Stimulated activated CD8-positive, alpha-beta memory T cell treated with anti-CD3 and anti-CD28 coated beads, Interleukin-7, amount 100 ng/mL, for 48 hours (primary cell): ENCODE measurements at places on chromosomes 3 and 15.

GRCh38 chr15:31412824-31413223 is 86.2 kb downstream of the KLF13 start:
- no peak for DNase-seq

DNA sequence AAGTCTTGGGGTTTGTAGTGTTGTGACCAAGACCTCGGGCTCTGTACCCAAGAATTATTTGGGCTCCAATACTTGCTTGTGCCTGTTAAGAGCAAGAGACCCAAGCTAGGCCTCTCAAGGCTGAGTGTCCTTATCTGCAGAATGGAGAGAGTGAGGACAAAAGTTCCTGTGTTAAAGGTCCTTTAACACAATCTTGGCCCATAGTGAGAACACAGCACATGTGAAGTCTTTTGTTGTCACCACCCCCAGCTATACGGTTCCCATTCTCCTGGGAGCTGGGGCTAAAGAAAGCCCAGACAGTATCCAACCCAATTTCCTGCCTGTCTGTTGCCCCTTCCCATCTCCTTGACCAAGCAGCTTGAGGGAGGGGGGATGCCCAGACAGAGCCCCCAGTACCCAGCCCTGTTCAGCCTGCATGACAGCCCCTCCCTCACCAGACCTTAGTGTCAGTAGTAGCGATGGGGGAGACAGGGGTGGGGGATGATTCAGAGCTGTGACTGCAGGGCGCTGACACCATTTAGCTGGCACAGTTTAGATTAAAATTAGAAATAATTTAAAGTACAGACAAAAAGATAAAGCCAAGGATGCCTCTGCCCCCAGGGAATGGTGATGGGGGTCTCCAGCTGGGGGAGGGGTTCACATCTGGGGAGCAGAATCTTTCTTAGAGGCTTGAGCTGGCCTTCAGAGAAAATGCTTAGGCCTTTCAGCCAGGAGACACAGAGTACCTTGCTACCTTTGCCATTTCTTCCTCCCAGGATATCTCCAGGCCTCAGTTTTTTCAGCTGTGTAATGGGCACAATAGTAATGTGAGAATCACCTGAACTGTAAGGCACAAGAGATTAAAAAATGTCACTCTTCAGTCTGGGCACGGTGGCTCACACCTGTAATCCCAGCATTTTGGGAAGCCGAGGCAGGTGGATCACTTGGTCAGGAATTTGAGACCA is 2.7 kb downstream of the PRKCD start:
- no peak for DNase-seq

DNA sequence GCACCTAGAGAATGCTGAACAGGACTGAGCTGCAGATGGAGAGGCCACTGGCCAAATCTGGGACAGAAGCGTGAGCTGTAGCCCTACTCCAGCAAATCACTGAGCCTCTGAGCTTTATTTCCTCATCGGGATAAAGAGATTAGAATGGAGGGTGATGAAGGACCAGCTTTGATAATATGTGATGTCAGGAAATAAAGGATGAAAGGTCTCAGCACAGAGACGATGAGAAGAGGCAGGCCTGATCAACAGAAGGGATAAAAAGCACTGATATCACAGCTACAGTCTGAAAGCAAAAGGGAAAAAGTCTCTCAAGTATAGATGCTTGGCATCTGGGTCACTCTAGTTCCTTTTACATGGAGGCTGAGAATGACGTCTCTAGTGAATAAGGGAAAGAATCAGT is 70.0 kb downstream of the DHX30 start:
- DNase-seq = no peak

- no peak for DNase-seq
These were observed 192.5 kb downstream of the SHQ1 start for GRCh38 chr3:72655723-72656122.

DNA sequence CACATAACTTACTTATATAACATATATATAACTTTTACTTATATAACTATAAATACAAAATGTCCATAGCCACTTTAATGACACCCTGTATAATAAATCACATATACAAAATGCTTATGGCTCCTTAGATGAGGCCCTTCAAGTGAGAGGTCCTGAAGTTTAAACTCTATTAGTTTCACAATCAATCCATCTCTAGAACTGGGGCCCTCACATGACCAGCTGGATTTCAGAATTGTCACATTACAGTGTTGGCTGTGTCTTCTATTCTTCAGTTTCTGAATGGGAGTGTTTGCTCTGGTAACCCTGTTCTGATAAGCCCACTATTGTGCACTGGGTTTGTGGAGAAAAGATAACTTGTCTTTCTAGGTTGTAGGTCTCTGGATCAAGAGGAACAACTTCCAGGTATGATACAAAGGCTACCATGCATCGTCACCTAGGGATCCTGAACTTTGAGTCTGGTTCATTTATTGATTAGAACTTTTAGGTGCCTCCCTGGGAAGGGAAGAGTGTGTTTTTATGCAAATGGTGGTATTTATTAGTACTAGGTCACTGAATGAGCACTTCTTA is 107.9 kb downstream of the DNAH12 start:
- DNase-seq = no peak

DNA sequence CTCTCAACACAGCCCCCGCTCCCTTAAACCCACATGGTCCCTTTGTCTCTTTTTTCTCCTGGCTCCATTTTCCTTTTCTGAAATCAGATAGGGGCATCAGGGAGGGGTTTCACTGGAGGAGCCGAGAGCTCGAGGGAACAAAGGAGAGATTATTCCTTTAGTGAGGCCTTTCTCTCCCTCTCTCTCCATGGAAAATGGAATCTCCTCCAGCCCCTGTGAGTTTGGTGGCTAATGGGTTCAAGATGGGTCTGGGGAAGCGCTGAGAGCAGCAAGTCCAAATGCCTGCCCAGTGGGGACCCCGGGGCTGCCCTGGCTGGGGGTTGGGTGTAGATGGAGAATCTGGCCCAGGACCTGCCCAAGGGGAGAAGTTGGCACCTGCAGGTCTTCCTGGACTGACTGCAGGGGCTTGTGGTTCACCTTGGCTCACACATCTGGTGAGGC is 56.8 kb downstream of the ITGA11 start:
- no peak for DNase-seq

DNA sequence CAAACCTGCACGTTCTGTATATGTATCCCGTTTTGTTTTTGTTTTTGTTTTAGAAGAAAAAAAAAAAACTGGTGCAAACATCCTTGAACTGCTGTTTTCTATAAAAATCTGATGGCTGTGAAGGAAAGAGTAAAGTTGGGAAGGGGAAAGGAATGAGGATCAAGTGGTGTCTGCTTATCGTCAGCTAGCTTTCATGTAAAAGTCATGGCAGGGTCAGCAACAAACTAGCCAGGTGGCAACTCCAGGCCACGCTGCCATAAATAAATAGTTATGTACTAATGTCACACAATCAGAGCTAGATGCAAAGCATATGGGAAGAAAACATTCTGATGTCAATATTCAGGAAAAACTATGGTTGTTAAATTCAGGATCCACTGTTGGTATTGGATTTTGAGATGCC is 2.3 kb upstream of the CDIN1 start:
- no peak for DNase-seq

DNA sequence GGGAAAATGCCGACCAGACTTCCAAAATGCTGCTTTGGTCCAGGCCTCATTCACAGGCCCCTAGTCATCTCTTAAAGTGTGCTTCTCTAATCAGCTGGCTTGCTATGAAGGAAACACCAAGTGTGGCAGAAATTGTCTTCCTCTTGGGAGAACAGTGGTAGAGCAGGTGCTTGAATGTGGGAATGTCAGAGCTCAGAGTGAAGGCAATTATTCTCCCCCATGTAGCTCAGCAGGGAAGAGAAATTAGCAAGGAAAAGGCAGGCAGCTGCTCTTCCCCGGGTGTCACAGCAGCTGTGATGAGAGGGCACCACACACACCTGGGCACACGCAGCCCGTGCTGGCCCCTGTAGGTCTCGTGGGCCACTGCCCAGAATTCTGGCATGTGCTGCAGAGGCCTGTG is 358.5 kb downstream of the WDR72 start:
- DNase-seq = no peak

- DNase-seq = no peak
These were observed 146.1 kb downstream of the SMAD6 start for GRCh38 chr15:66848116-66848515.

DNA sequence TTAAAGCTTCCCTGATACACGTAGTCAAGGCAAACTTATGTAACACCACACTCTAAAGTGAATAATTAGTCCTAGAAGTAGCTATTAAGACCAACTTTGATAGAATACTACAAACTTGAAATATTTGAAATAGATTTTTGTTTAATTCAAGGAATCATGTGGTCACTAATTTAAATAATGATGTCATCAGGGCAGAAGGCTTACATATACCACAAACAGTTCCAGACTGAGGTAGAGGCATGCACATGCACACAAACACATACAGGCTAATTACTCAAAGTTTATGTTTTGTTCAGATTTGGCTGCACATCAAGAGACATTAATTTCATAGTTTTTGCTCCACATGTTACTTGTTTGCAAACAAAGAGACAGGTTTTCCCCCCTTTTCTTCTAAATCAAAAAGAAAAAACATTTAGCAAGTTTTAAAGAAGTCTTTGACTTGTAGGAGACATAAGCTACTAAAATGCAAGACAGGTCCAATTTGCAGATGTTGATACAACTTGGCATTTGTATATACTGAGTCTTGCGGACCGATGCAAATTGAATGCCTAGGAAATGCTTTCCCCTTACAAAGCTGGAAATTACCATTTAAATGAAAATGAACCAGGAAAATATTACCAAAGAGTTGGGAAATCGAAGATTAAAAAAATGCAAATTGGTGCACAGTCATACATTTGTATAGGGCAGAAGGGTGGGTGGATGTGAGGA is 594.8 kb downstream of the MAGI1 start:
- DNase-seq = no peak
